ENCODE measurements at places on chromosomes 6 and 20. TPM values are rescaled to one million over a fixed set of nuclear protein-coding genes. Genes with fewer than 3 reads are reported as not detected.

DNA sequence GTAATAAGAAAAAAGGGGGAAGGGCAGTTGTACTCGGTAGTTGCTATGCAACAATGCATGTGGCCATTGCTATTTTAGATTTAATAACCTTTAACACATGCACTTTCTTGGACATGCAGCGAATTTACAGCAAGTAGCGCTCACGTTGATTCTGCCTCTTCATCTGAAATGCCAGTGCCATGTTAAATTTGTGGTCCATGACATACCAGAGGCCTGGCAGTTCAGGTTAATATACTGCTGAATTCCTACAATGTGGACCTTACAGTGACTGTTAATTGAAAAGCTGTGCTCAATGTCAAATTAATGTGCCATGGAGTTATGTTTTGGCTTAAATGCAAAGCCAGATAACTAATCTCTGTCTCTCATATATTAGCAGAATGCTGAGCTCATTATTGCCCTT, 699.7 kb downstream of the DOK5 start:
- DNase-seq, result no peak

Gene LPA
- total RNA-seq, result not detected

DNA sequence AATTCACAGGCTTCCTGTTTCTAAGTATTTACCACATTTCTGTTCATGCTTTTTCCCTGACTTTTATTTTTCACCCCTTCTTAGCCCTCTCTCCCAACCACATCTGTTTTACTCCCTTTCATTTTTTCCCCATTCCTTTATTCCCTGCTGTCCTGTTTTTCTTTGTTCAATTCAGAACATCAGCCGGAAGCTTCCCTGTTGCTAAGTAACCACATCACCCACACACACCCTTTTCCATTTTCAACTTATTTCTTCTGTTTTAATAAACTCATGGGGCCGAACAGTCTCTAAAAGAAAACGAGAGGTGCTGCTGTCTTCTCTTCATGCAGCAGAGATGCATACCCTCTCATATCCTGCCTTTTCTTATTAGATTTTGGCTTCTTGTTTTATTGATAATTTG, 53.5 kb upstream of the CEP85L start:
- no peak for DNase-seq

- DNase-seq, result no peak
Observed at GRCh38 chr20:11880680-11881079, 37.0 kb upstream of the BTBD3 start.

DNA sequence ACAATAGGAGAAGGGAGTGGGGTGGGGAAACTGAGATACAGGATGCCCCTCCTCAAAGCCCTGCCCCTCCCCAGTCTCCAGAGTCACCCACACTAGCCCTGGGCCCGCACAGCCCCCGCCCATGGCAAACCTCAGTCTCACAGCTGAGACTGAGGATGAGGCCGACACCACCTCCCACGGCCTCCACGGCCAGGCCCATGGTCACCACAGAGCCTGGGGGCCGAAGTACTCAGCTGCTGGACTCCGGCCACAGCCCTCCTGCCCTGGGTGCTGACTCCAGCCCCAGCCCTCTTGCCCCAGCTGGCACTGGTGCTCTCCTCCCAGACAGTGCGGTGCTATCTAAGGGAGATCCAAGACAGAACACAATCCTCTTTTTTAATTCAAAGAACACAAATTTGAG, 176.1 kb downstream of the TTLL2 start:
- no peak for DNase-seq

Gene GATA5
- total RNA-seq, result not detected

Gene SLC24A3
- total RNA-seq, result 0.57 TPM

- no peak for DNase-seq
Observed at GRCh38 chr6:157193443-157193996, 129.8 kb downstream of the TMEM242 start.

Data from fibroblast of the aortic adventitia (primary cell).